ENCODE measurements at places on chromosomes 1 and 21.

GRCh38 chr1:156247460-156248322 is at the start of gene PAQR6:
Gene PAQR6, minus strand, starts transcription at chr1:156248056. Its CDS starts 1,325 bp downstream, at chr1:156246731.
- peaks cover 30% of the 10 kb centered on the region for H3K4me1 ChIP-seq
- H3K4me3 ChIP-seq = no peak within 1 kb of the TSS
- peaks cover 35% of the 10 kb centered on the region for H3K36me3 ChIP-seq
- no peaks in the 10 kb centered on the region for H3K27me3 ChIP-seq

- H3K4me1 ChIP-seq = no peaks in the 10 kb centered on the region
- no peaks in the 10 kb centered on the region for H3K27me3 ChIP-seq
- H3K27ac ChIP-seq = no peak overlapping the region
- no peak overlapping the region for H3K4me3 ChIP-seq
- DNase-seq = no peak
Observed at GRCh38 chr1:83889707-83890106, 109.2 kb downstream of the TTLL7 start.

GRCh38 chr1:10639775-10640578 is 156.5 kb downstream of the CASZ1 start:
- H3K27me3 ChIP-seq = no peaks in the 10 kb centered on the region
- H3K4me3 ChIP-seq = no peak overlapping the region
- H3K4me1 ChIP-seq = peaks cover 6% of the 10 kb centered on the region
- H3K27ac ChIP-seq = no peak overlapping the region

DNA sequence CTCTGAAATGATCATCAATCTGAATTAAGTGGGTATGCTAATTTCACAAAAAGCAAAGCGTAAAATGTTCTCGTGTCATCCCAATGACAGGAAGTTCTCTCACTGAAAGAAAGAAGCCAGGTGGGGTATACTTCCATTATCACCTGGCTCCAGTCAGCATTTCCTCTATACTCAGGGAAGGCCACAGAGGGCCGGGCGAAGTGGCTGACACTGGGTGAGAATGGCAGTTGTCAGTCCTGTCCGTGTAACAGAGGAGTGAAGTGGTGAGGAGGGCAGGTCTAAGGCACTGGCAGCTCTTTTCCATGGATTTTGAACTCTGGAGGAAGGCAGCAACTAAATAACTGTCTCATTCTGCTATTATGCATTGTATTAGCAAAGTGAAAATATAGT is 60.4 kb downstream of the CAPN2 start:
- DNase-seq = no peak
- no peak overlapping the region for H3K27ac ChIP-seq
- peaks cover 76% of the 10 kb centered on the region for H3K36me3 ChIP-seq

DNA sequence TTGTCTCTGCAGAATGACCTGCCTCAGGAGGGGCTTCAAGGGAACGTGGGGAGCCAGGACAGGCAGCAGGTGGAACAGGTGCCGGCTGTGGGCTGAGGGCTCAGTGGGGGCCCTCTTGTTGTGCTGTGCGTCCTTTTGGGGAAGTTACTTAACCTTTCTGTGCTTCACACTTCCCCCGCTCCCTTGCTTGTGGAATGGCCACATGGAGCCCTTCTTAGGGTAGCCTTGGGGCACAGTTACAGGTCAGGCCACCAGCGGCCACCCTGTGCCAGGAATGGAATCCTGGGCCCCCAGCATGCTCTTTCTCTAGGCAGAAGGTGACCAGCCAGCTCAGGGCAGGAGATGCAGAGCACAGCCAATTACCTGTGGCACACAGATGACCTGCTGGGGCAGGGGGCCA is 2.6 kb downstream of the IKBKE start:
- H3K4me3 ChIP-seq = peak overlapping the region; percentile 99
- H3K36me3 ChIP-seq = peaks cover 50% of the 10 kb centered on the region
- no peak for DNase-seq
- peak overlapping the region; percentile 61 for H3K27ac ChIP-seq
- peaks cover 64% of the 10 kb centered on the region for H3K4me1 ChIP-seq
- no peaks in the 10 kb centered on the region for H3K27me3 ChIP-seq

DNA sequence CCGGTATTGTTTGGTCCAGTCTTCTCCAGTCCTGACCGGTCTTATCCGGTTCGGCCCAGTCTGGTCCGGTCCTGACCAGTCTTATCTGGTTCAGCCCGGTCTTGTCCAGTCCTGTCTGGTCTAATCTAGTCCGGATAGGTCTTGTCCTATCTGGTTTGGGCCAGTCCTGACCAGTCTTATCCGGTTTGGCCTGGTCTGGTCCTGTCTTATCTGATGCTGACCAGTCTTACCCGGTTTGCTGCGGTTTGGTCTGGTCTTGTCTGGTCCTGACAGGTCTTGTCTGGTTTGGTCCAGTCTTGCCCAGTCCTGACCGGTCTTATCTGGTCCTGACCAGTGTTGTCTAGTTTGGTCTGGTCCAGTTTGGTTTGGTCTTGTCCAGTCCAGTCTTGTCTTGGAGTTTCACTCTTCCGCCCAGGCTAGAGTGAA is 30.1 kb downstream of the DHX9 start:
- no peak overlapping the region for H3K4me3 ChIP-seq
- no peak for DNase-seq
- H3K36me3 ChIP-seq = peaks cover 100% of the 10 kb centered on the region

- H3K4me3 ChIP-seq = no peak overlapping the region
- no peaks in the 10 kb centered on the region for H3K4me1 ChIP-seq
- no peak for DNase-seq
- H3K27me3 ChIP-seq = no peaks in the 10 kb centered on the region
- no peak overlapping the region for H3K27ac ChIP-seq
Observed at GRCh38 chr1:233368106-233368788, 40.7 kb downstream of the MAP3K21 start.

- H3K36me3 ChIP-seq = no peaks in the 10 kb centered on the region
- no peak for DNase-seq
- H3K4me3 ChIP-seq = no peak overlapping the region
- H3K4me1 ChIP-seq = no peaks in the 10 kb centered on the region
- H3K27ac ChIP-seq = no peak overlapping the region
Observed at GRCh38 chr21:39114871-39115575, 68.2 kb downstream of the PSMG1 start.

DNA sequence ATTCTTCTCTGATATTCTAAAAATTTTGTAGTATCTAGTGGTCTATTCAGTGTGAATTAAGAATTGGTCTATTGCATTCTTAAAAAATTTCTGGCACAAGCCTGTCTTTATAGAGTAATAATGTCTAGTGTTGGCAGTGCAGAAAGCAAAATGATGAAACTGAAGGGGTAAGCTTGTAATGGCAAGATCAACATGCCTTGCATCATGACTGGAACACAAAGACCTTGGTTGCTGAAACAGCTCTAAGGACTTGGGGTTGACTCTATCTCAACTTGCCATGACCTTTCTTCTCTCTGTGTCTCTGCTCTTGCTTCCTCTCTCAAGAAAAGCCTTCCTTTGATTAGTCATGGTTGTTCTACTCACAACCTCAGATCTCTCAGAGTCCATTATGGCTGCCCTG is 46.8 kb upstream of the PROX1 start:
- no peak overlapping the region for H3K4me3 ChIP-seq
- H3K27me3 ChIP-seq = no peaks in the 10 kb centered on the region
- no peaks in the 10 kb centered on the region for H3K4me1 ChIP-seq
- no peak overlapping the region for H3K27ac ChIP-seq
- no peaks in the 10 kb centered on the region for H3K36me3 ChIP-seq

DNA sequence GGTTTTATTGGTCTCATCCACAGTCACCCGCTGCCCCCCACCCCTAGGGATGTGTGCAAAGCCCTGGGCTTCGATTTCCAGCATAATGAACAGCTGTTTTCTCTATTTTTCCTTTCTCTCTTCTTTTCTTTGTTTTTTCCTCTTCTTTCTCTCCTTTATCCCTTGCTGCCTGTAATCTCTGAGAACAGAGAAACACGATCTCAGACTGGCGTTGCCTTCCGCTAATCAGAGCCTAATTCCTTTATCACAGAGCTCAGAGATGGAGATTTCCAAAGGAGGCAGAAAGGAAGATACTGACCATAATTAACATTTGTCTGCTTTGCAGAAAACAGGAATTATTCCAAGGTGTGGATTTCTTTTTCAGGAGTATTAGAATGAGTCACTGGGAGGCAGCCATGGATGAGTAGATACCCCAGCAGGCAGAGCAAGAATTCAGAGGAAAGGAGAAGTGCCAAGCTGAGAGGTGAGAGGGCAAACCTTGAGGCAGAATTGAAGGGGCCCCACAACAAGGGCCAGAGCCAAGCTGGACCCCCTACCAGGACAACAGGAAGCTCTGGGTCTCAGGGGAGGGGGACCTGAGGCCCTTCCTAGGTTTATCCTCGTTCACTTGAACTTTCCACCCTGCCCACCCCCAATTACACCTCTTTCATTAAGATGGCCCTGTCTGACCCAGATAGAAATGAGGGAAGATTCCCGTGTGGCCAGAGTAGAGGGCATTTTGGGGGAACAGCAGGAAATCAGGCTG is 33.3 kb downstream of the MATN1 start:
- H3K4me1 ChIP-seq = peaks cover 5% of the 10 kb centered on the region
- peaks cover 10% of the 10 kb centered on the region for H3K27me3 ChIP-seq
- no peaks in the 10 kb centered on the region for H3K36me3 ChIP-seq
- H3K27ac ChIP-seq = no peak overlapping the region
- no peak for DNase-seq

DNA sequence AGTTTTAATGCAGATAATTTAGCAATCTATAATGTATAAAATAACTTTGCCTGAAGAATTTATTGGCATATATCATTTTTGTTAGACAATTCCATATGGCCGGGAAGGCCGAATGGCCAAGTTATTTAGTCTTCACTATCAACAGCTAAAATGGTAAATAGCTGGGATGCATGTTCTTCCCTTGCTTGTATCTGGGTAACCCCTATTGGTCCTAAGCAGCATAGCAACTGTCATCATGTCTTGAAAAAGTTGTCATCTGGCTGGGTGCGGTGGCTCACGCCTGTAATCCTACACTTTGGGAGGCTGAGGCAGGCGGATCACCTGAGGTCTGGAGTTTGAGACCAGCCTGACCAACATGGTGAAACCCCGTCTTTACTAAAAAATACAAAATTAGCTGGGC is 340.0 kb upstream of the DPYD start:
- no peak overlapping the region for H3K4me3 ChIP-seq
- H3K36me3 ChIP-seq = no peaks in the 10 kb centered on the region
- no peaks in the 10 kb centered on the region for H3K4me1 ChIP-seq
- DNase-seq = no peak
- no peaks in the 10 kb centered on the region for H3K27me3 ChIP-seq

GRCh38 chr1:10237157-10237539 is 26.8 kb downstream of the KIF1B start:
- H3K4me1 ChIP-seq = no peaks in the 10 kb centered on the region
- no peaks in the 10 kb centered on the region for H3K27me3 ChIP-seq
- DNase-seq = no peak
- no peak overlapping the region for H3K27ac ChIP-seq
- no peak overlapping the region for H3K4me3 ChIP-seq
- no peaks in the 10 kb centered on the region for H3K36me3 ChIP-seq

- H3K4me1 ChIP-seq = no peaks in the 10 kb centered on the region
- no peaks in the 10 kb centered on the region for H3K27me3 ChIP-seq
- no peak overlapping the region for H3K4me3 ChIP-seq
Observed at GRCh38 chr21:26099610-26100219, 70.9 kb downstream of the APP start.

- H3K4me1 ChIP-seq = no peaks in the 10 kb centered on the region
- H3K4me3 ChIP-seq = no peak overlapping the region
- no peak overlapping the region for H3K27ac ChIP-seq
- H3K27me3 ChIP-seq = no peaks in the 10 kb centered on the region
Observed at GRCh38 chr1:161986328-161986727, 37.3 kb downstream of the OLFML2B start.

- H3K4me1 ChIP-seq = peaks cover 15% of the 10 kb centered on the region
- no peak for DNase-seq
- no peaks in the 10 kb centered on the region for H3K27me3 ChIP-seq
Observed at GRCh38 chr1:76075877-76076276, 1.3 kb downstream of the ST6GALNAC3 start.

DNA sequence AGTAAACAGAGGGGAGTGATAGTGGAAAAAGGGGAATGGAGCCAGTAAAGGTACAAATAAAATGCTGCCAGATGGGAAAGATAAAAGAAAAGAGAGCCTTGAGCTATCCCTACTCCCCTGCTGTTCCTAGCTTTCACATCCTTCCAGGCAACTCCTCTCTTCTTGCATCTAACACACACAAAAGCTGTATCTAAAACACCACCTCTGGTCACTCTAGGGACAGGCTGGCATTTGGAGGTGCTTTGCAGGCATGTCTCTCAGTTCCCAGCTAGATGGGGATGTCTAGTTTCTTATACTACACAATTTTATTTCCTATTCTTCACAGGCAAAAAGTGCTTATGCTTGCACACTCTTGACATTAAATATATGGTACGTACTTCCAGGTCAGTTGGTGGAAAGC is 185.1 kb upstream of the ST6GALNAC5 start:
- no peak overlapping the region for H3K4me3 ChIP-seq
- no peaks in the 10 kb centered on the region for H3K27me3 ChIP-seq
- no peaks in the 10 kb centered on the region for H3K36me3 ChIP-seq
- no peak for DNase-seq
- H3K4me1 ChIP-seq = no peaks in the 10 kb centered on the region
- H3K27ac ChIP-seq = no peak overlapping the region

DNA sequence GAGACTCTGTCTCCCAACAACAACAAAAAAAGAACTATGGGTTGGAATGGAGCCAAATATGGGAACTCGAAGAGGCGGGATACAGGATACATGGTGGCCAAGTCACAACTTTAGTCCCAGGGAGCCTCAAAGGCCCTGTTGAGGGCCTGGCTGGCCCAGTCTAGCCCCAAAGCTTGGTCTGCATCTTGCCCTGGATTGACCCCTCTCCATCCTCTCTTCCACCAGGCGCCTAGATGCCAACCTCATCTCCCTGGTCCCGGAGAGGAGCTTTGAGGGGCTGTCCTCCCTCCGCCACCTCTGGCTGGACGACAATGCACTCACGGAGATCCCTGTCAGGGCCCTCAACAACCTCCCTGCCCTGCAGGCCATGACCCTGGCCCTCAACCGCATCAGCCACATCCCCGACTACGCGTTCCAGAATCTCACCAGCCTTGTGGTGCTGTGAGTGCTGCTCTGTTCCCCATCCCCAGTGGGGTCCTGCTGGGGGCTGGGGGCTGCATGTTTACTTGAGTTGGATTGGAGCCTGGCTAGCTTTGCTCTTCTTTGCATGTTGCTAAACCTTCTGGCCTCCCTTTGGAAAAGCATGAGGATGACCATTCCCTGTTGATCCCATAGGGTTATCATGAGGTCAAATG is 65.5 kb downstream of the UBE2T start:
- no peak overlapping the region for H3K27ac ChIP-seq
- no peak overlapping the region for H3K4me3 ChIP-seq
- no peaks in the 10 kb centered on the region for H3K36me3 ChIP-seq
- no peaks in the 10 kb centered on the region for H3K27me3 ChIP-seq
- no peaks in the 10 kb centered on the region for H3K4me1 ChIP-seq

- no peaks in the 10 kb centered on the region for H3K36me3 ChIP-seq
- no peak overlapping the region for H3K27ac ChIP-seq
- no peaks in the 10 kb centered on the region for H3K27me3 ChIP-seq
Observed at GRCh38 chr1:246447501-246447900, 59.6 kb downstream of the SMYD3 start.

DNA sequence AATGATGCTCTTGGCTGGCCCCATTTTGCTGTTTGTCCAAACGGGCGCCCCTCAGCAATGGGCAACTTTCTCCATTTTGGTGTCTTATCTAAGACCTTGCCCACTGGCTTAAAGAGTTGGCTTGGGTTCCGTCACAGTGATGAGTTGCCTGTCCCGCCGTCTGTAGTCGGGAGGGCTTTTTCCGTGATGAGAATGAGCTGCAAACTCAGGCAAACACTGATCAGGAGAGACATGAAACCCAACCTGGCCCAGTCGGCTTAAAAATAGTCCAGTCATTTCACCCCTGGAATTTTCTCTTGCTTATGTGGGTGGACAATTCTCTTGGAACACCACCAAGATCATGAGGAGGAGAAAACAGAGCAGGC is 79.3 kb downstream of the ST6GALNAC3 start:
- H3K27me3 ChIP-seq = no peaks in the 10 kb centered on the region
- H3K4me3 ChIP-seq = no peak overlapping the region
- H3K4me1 ChIP-seq = peaks cover 9% of the 10 kb centered on the region
- DNase-seq = no peak
- H3K36me3 ChIP-seq = no peaks in the 10 kb centered on the region
